ENCODE measurements at places on chromosomes 2 and 18.

DNA sequence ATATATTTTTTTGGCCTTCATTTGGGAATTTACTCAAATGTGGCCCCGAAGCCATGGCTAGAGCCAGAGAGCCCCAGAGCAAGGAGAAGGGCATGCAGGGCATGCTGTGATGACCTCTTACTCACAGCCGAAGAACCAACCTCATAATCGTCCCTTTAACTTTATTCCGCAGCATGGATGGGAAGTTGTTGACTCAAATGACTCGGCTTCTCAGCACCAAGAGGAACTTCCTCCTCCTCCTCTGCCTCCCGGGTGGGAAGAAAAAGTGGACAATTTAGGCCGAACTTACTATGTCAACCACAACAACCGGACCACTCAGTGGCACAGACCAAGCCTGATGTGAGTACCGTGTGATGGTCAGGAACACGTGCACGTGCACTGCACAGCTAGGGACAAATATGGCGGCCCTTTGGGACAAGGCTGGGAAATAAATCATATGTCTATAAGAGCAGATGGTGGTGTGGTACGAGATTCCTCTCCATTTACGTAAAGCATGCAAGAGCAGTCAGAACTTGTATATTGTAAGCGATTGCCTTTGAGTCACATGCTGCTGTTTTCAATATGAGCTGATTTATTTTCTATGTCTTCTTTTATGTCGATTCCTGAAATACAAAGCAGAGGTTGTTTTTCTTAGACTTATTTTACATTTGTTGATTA, 280.9 kb downstream of the NEDD4L start:
- no peak for DNase-seq

DNA sequence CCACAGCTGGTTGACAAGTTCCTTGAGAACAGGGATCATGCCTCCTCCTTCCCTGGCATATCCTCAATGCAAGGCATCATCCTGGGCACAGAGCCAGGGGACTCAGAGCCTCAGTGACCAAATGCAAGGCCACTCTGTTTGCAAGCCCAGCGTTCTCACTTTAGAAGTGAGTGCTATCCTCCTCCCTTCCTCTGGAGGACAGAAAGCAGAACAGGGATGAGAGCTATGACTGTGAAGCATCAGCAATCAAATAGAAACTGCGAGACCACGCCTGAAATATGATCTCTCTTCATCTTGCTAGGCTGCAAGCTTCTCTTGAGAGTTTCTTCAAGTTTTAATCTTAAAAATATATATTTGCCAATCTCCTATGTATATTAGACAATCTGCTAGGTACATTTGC, 119.8 kb downstream of the LRATD1 start:
- DNase-seq = no peak

GRCh38 chr2:191831410-191831994, 15.4 kb downstream of the CAVIN2 start:
- DNase-seq = no peak

GRCh38 chr2:236998758-236999157, 86.9 kb upstream of the COPS8 start:
- no peak for DNase-seq

GRCh38 chr2:45124456-45124855, 115.2 kb upstream of the SIX2 start:
- no peak for DNase-seq

DNA sequence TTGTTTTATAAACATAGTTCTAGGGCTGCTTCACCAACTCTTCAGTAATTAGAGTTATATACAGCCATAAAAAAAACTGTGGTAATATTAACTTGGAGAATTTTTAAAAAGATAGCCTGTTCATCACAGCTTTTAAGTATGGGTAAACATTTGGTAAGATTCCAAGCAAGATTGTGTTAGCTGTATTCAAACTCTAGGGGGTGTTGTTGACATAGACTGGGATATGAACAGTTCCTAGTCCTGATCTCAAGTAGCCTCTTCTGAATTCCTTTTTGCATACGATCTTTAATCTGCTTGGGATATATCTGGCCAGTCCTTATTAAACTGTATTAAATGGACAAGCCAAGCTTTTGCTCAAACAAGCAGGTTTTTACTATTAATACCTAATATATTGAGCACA, 13.4 kb downstream of the NOP58 start:
- DNase-seq = peak; percentile 42

GRCh38 chr2:202035089-202035940, 1.7 kb downstream of the FZD7 start:
- no peak for DNase-seq

GRCh38 chr18:40995529-40995928, 959.5 kb upstream of the PIK3C3 start:
- no peak for DNase-seq

- DNase-seq = no peak
Measured at GRCh38 chr2:201084863-201085262, 13.1 kb downstream of the NDUFB3 start.

DNA sequence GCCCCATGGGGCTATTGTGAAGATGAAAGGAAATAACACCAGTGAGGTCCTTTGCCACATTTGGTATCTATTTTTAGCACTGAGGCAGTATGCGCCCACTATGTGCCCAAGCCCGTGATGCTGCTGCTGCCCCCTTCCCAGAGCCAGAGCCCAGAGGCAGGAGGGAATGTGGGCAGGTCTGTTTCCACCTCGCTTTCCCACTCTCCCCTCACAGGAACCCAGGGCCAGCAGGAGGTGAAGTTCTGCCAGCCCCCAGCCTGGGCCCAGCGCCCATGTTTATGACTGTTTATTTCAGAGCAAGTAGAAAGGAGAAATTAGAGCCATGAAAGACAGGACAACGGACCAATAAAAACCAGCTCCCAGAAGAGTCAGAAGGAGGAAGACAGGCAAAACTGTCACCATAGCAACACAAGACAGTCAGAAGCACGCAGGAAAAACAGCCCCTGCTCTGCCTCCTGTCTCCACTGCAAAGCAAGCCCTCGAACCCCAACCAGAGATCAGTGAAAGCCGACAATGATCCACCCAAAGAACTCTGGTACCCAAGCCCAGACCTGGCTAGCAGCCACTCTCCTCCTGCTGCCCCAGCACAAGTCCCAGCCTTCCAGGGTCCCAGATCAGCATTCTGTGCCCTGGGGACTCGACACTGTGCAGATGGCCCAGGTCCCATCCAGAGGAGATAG, 1.4 kb downstream of the CYRIA start:
- DNase-seq = no peak

DNA sequence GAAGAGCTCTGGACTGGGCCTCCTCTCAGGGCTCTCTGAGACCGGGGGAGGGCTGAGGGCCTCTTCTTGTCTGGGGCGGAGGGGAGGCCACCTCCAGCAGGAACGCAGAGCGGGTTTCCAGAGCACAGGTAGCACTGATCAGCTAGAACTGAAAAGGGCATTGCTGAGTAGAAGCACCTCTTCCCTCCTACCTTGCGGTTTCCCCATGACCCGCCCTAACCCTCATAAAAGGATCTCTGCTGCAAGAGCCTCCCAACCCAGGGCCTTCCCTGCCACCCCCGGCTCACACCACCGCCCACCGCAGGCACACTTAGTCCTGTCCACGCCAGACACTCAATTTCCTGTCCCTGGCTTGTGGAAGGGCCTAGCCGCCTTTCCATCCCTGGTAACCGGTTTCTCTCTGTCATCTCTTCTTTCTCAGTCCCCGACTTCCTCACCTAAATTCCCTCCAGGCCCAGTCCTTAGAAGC, 966 bp downstream of the ADCY3 start:
- peak; percentile 53 for DNase-seq

GRCh38 chr2:157810037-157810436, 66.1 kb downstream of the ACVR1 start:
- DNase-seq = no peak

GRCh38 chr2:8028981-8029380, 652.9 kb upstream of the ID2 start:
- no peak for DNase-seq

DNA sequence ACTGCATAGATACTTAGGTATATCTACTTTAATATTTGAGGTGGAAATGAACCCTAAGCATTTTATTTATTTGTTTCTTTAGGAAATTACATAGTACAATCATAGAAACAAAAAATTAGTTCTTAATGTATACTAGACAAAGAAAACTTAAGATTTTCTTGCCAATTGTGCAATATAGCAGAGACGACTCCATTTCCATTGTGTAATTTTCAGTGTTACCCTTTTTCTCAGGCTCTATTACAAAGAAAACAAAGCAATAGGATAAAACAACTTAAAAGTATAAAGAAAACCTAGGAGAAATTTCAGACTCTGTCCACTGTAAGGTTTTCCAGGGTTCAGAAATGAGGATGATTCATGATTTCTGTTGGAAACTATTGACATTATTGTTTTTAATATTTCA, 89.0 kb upstream of the SERTAD2 start:
- DNase-seq = no peak

DNA sequence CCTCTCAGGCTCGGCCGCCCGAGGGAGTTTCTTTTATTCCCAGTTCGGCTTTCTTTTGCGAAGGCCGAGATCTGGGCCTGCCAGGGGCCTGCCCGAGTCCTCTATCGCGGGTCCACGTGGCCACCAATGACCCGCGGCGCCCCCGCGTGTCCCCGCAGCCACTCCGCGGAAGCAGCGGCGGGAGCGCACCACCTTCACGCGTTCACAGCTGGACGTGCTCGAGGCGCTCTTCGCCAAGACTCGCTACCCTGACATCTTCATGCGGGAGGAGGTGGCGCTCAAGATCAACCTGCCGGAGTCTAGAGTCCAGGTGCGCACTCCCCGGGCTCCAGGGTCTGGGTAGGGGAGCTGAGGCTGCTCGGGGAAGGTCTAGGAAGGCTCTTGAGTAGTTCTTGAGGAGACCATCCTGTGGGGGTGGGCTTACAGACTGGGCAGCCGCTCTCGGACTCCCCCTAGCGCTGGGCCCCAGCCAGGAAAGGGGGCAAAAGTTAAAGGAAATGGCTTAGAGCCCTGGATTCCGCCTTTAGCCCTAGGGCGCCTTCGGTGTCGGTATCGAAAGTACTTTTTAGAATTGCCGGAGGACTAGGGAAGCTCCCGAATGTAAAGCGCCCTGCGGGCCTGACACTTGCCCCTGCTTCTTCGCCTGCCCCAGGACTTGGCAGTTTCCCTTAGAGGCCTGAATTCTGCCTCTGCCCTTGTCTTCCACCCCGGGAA, 3.4 kb downstream of the OTX1 start:
- DNase-seq = no peak

DNA sequence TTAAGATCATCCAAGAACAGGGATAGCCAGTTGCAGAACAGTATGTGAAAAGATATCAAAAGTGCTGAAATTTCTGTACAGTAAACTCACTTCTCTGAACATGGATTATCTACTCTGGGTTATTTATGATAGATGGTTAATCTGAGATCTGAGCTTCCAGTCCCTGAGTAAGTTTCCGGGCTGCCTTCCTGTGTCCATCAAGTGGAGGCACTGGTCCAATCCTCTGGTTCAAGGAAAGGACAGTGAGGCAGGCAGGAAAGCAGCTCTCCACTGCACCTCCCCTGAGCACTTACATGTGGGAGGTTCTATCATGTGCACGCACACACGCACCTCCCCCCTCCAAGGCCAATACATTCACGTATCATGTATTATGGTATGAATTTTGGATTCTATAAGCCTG, 32.5 kb downstream of the GPR45 start:
- DNase-seq = no peak

DNA sequence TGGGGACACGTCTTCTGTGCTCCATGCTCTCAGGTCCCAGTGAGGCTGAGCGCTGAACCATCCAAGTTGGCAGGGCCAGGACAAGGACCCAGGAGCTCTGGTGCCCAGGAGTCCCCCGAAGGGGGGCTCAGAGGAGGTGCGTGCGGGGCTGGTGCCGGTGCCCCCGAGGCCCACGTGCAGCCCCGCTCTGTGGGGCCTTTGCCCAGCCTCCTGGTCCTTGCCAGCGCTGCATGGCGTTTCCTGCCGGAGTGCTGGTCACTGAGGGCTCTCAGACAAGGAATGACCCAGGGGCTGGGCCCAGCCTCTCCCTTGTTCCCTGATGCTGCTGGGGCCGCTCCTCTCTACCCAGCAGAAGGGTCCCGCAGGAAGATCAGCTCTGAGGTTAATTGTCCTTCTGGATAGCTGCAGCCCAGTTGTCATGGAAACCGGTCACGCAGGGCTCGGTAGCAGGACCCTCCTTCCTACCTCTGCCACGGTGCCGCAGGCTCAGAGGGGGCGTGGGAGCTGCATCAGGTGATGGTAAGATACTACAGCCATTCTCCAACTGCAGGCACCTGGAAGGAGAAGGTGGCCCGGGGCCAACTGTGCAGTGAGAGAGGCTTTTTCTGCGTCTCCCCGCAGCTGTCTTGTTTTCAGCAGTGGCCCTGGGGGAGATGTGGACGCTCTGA, 64.5 kb downstream of the RRM2 start:
- DNase-seq = no peak

DNA sequence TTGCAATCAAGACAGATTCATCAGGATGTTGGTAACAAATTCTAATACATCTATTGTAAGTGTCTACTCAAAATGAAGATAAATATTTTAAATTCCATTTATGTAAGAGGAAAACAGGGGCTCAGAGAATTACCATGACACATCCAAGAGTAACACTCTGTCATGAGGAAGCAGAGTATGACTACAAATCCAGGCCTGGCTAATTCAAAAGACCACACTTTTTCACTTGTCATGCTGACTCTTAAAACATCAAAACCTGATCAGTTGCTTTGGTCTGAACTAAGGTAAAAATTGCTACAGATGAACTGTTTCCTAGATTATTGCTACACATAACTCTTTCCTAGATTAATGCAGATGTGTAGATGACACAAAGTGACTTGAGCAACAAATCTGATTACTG, 880.6 kb downstream of the TSN start:
- DNase-seq = no peak

- DNase-seq = no peak
Measured at GRCh38 chr2:230225486-230225885, at the start of gene SP140. SP140 (plus strand) TSS chr2:230225736; CDS start chr2:230225845, 109 bp downstream.

GRCh38 chr2:171410101-171410500, 23.7 kb downstream of the METTL8 start:
- DNase-seq = no peak

- no peak for DNase-seq
Measured at GRCh38 chr2:226122041-226122440, 677.6 kb downstream of the IRS1 start.

- DNase-seq = no peak
Measured at GRCh38 chr18:1296237-1296636, 391.6 kb downstream of the ADCYAP1 start.

GRCh38 chr2:49770919-49771318, 616.6 kb upstream of the FSHR start:
- DNase-seq = peak; percentile 1

DNA sequence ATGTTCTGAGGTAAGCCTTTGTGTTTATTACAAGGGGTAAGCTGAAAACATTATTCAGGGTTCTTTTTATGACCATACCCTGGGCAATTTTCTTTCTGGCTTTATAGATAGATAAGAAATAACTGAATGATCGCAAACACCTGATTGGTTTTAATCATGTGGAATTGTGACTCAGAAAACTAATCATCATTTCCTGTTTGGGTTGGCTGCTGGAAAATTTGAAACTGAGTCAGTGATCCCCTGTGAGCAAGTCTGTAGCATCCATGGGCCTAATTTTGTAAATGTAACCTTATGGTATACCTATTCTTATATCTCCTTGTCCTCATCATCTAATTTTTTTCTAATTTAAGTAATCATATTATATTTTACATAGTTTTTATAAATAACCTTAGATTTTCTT, 34.3 kb downstream of the CCDC68 start:
- DNase-seq = no peak

Data from HuH-7 (cell line).